Left lung (tissue), 14 donors: ENCODE measurements at places on chromosomes 5 and 9. TPM values are rescaled to one million over a fixed set of nuclear protein-coding genes. Genes with fewer than 3 reads are reported as not detected.

DNA sequence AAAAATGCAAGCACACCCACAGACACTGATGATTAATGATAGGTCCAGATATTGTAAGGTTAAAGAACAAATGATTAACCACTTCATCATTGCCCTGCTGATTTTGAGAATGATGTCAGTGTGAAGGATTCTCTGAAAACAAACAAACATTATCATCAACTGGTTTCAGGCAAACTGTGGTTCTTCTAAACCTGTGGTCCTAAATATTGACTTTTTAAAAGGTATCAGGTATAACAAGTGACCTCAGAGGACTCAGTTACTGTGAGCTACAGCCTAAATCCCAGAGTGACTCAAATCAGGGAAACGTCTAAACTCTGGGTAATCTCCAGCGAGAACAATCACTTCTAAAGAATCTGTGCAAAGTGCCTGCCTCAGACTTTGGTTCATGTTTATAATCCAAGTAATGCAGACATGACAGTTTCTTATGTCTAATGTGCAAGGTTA, 172.3 kb upstream of the CDH6 start:
- no peak for DNase-seq

- no peak for DNase-seq
These were observed 14.9 kb upstream of the GFPT2 start for GRCh38 chr5:180367991-180368390.

DNA sequence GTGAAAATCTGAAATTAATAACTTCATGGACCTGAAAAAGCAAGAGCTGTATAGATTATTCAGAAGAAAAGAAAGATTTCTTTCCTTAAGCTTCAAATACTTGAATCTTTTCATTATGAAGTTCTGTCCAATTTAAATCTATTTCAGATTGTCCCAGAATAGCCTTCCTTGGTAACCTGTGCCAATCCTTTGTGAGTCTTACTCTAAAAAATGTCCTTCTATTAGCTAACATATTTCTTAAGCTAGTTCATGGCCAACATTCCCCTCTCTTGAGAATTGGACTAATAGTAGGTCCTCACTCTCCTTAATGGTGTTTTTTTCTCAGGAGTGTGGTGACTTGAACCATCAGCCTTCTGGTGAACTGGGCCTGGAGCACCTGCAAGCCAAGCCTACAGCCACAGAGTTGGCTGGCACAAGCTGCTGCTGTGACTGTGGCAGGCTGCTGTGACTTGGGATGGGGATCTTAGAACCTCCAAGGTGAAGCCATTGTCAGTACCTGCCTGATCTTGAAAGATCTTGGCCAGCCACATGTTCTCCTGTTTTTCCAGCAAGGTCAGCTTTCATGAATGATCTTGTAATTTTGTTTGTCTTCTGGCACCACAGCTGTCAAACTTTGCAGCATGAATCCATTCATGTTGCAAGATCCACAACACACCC, 262.6 kb upstream of the MAP3K1 start:
- no peak for DNase-seq

CAMK2A gene
- 5.8 TPM for polyA plus RNA-seq

FST gene
- polyA plus RNA-seq, result 0.60 TPM
